ENCODE measurements at places on chromosomes 5 and 9.

GRCh38 chr5:74294231-74294705 lies 346.3 kb downstream of the ENC1 start:
- DNase-seq, result no peak

DNA sequence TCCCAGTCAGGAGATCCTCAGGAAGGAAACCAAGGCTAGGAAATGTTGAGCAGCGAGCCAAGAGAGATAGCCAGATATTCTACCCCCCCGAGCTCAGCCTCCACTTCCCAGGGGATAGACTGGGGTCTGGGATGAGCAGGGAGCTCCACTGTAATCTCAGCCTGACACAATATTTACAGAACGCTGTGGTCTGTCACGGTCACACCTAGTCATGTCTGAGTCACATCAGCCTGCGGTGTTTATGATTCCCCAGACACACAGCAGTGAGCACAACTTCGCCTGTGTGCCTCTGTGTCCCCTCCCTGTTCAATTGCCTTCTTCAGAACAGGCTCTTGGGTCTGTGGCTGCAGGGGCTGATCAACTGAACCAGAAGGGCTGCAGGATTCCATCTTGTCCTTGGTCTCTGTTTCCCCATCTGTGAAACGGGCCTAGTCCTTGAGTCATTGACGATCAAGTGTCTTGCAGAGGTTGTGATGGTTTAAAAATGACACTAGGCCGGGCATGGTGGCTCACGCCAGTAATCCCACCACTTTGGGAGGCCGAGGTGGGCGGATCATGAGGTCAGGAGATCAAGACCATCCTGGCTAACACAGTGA lies 8.6 kb upstream of the PRRX2 start:
- DNase-seq, result no peak

- DNase-seq, result no peak
These were observed 123.6 kb downstream of the SEMA6A start for GRCh38 chr5:116451066-116451465.

DNA sequence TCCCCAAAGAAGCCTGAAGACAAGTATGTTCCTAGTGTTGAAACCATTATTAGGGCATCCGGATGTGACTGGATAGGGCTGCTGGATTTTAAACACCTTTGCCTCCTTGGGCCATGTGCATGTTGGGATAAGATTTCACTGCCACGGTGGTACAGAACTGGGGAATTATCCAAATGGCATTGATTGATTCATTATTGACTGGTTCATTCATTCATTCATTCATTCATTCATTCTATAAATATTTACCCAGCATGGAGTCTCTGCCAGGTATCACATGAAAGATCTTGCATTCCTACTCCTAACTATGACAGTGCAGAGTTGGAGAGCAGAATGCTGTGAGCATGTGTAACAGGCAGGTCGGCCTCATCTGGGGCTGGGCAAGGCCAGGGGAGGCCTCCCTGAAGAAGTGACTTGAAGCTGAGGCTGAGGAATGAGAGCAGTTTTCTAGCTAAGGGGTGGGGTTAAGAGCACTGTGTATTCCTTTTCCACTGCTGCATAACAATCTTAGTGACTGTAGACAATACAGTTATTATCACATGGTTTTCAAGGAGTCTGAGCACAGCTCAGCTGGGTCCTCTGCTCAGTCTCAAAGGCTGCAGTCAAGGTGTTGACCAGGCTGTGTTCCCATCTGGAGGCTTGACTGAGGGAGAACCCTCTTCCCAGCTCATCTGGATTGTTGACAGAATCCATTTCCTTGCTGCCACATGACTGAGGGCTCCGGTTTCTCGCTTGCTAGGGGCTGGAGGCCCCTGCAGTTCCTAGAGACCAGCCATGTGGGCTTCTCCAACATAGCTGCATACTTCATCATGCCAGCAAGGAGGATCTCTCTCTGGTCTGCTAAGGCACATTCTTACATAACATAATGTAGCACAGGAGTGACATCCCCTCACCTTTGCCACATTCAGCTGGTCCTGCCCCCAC lies 35.7 kb downstream of the AK8 start:
- no peak for DNase-seq

- DNase-seq, result no peak
These were observed 136.8 kb downstream of the FRMD3 start for GRCh38 chr9:83401328-83401900.

GRCh38 chr9:72292256-72292682 lies 72.7 kb downstream of the ZFAND5 start:
- DNase-seq, result no peak

DNA sequence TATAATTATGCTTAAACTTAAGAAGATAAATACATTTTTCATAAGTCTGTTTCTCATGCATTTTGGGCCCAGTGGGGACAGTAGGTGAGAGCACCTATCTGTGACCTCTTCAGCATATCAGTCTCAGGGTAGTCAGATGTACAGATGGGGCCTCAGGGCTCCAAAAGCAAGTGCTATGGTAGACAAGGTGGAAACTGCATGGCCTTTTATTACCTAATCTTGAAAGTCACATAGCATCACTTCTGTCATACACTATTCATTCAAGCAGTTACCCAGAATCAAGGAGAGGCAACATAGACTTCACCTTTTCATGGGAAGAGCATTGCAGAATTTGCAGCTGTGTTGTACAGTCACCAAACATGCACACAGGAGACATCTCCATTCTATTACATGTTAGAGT lies 94.8 kb downstream of the SV2C start:
- DNase-seq, result no peak

- no peak for DNase-seq
These were observed 138.9 kb downstream of the RASEF start for GRCh38 chr9:82923912-82924605.

GRCh38 chr9:134055981-134056461 lies 11.8 kb downstream of the BRD3 start:
- DNase-seq, result no peak

DNA sequence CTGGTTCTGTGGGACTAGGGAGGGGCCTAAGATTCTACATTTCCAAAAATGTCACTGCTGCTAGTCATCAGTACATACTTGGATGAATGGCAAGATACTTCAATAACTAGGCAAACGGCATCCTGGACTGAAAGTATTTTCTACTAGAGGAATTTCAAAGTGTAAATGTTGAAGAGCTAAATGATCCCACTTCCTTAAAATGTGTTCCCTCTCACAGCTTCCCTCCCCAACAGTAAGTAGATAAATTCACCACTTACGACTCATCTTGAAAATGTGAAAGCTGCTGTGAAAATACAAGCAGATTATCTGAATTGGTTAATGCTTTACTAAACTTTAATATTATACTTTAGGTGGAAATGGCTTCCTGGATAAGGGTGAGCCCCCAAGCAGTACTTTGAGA lies 1571.5 kb upstream of the WWC1 start:
- DNase-seq, result no peak

DNA sequence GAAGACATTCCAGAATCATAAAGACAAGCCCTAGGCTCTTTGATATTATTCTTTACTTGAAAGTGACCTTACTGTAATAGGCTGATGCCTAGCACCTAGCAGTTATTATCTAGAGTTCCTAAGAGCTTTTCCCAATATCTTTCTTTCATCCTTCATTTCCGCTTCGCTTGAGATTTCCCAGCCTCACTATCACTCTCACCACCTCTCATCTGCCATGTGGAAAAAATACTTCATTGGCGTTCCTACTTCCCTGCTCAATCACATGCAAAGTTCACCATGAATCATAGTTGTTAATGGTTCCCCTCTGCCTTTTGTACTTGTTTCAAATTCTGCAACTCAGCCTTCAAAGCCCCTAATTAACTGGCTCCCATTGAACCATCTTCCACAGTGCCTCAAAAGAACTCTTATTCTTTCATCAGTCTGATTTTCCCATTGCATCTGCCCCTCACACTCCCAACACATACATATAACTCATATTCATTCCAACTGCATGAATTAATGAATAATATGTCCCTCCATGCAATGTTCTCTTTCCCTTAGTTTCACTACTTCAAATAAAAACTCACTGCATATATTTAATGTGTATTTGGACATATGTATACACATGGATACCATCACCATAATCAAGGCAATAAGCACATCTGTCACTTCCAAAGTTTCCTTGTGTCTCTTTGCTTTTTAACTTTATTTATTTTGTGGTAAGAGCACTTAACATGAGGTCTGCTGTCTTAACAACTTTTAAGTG lies 221.6 kb downstream of the PARP8 start:
- DNase-seq, result no peak

DNA sequence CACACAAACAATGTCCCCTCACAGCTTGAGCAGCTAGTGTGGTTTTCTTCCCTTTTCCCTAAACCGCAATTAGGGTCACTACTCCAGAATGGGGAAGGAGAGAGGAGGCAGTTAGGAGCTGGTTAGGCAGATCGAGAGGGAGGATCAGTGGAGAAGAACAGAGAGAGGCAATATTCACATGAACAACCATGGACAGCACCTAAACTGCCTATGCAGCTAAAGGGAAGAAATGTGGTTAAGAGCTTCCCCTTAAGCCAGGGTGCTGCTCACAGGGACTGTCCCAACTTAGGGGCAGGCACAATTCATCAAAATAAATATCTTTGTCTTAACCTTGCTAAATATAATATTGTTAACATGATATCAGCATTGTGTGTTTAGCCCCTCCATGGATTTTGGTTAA lies 359.3 kb upstream of the CDH18 start:
- DNase-seq, result no peak

- no peak for DNase-seq
These were observed 67.8 kb downstream of the JAK2 start for GRCh38 chr9:5052838-5053237.

- DNase-seq, result peak; percentile 14
These were observed 173.4 kb downstream of the NR3C1 start for GRCh38 chr5:143229896-143230675.

- DNase-seq, result no peak
These were observed 45.2 kb downstream of the ALG2 start for GRCh38 chr9:99176527-99177013.

DNA sequence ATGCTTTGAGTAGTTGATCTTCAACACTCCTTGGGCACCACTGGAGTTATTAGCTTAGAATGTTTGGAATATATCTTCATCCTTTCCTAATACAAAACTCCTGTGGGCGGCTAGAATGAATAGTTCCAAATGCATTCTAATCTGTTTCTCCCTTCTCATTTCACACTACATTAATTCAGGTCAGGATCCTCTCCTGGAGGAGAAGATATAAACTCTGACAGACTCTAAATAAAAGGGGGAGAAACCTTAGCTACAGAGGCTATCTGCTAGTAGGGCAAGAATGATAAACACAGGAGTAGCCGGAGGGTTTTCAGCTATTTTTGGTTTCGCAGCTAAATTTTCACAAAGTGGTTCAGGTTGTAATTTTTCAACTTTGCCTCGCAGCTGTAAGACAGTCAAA lies 45.2 kb upstream of the FAM240B start:
- no peak for DNase-seq

DNA sequence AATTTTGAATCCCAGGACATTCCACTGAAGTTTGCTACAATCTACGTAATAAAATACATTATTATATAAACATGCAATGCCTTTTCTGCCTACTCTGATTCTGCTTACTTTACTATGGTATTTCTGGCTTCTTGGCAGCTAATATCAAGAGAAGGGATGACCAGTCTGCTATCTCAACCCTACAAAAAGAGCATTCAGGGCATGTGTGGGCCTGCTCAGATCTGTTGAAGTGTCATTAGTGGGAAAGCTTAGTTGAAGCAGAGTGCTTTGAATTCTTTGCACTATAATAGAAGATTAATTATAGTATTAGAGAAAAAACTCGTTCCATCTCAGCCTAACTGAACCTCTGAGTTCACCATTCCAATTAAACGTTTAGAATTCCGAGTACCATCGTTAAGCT lies 339.5 kb upstream of the ISL1 start:
- no peak for DNase-seq

GRCh38 chr5:180609386-180609785 lies 18.1 kb upstream of the SCGB3A1 start:
- DNase-seq, result no peak

DNA sequence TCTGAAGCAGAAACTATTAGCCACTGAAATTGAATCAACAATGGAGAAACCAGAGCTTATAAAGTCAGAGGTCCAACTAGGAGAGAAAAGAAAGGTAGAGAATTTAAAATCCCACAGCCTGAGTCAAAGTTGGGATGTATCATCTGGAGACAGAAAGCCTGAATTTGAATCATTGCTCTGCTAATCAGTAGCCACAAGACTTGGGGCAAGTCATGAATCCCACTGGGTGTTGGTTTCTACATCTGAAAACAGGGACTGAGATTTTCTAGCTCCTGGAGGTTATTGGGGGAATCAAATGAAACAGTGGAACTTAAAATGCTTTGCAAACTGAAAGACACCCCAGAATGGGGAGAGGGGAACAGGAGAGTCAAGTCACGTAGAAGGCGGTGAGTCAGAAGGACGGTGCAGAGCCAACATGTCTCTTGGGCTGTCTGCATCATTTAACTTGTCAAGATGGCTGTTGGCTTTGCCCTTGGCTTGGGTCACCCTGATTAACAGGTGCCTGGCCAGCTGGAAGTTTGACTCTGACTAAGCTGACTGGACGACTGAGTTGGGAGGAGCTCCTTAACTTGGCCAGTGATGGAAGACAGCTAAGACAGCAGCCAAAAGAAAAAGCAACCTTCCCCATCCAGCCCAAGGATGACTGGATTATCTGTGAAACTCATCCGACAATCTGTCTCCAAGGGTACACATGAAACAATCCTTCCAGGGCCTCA lies 60.6 kb upstream of the ADRA1B start:
- DNase-seq, result no peak

DNA sequence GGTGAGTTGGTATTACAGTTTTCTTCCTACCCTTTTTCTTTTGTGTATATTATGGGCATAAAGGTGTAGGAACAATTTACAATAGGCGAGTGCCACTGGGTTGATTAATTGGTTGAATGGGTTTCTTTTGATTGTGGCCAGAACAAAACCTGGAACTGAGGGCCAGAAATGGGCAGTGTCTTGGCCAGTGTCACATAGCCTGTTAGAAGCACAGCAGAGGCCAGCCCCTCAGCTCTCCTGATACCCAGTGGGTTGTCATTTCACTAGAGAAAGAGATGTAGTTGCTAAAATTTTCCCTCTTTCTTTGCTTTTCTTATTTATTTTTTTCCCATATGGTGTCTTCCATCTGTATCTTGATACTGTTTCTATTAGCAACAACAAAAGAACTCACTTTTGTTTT lies 38.8 kb upstream of the SEMA6A start:
- DNase-seq, result no peak

- no peak for DNase-seq
These were observed 40.9 kb downstream of the NACC2 start for GRCh38 chr9:136054146-136054545.

DNA sequence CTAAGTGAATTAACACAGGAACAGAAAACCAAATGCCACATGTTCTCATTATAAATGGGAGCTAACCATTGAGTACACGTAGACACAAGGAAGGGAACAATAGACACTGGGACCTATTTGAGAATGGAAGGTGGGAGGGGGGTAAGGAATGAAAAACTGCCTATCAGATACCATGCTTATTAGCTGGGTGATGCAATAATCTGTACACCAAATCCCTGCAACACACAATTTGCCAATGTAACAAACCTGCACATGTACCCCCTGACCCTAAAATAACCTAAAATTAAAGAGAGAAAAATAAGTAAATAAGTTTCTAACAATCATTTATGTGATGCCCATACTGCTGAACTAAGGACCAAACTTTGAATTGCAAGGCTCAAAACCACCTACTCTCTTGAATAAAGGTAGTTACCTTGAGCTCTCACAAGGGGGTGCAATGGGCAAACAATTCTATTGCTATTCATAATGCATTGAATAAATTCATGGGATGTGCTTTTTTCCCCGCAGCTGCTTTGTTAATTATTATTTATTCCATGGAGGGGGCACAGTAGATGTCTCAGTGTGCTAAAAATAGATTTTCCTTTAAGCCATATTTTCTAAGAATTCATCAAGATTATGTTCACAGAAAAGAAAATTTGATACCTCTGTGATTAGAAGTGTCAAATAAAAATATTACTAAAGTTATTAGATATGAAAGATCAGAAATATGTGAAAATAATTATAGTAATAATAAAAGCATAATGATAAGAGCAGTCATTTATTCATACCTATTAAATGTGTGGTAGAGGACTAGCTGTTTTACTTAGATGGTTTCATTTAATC lies 76.2 kb upstream of the PTPN3 start:
- DNase-seq, result no peak

All from T-helper 22 cell (primary cell).